GM12892 (cell line): ENCODE measurements at places on chromosomes 12 and 14.
A peak's percentile ranks its signal among the peaks of the same experiment; 100 is the strongest.

DNA sequence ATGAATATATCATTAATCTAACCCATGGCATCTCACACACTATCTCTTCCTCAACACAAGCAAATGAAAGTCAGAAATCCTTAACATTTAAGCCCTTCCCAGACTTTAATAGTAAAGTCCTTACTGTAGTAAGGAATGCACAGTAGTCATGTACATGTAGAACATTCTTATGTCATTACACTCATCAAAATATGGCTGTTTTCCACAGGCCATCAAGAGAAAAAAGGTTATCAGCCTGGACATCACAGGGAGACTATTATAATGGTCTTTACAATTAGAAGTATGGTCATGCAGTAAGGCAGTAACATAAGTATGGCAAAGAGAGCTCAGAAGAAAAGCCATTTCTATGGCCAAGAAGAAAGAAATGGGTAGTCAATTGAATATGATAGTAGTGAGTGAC is 121.2 kb downstream of the SLC6A15 start:
- DNase-seq = no peak

DNA sequence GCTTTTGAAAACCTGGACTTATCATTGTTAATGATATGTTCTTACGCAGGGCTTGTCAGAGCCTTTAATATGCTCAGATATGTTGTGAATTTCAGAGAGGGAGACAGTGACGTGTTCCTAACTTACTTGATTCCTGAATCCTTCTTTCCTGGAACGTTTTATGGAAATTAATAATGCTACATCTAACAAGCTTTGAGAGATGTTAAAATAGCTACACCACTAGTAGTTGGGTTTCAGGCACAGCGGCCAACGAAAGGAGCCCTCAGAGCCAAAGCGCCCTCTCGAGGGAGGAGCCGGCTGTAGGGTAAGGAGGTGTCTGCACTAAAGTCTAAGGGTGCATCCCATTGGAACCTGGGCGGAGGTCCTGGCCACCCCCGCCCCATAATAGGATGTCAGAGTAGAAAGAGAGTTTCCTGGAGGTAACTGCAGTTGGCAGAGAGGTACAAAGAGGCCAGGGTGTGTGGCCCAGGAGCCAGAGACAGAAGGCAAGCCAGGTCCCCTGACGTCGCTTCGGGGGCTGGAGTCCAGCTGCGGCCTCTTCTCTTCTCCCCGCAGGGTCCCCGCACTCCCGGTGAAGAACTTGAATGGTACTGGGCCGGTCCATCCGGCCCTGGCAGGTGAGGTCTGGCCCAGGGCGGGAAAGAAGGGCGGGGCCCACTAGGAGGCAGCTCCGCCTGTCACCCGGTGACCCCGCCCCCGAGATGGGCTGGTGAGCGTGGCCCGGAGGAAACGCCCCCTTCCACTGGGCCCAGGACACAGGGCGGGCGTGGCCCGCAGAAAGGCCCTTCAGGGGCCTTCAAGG is 36.3 kb downstream of the DTX1 start:
- peak; percentile 68 for DNase-seq

DNA sequence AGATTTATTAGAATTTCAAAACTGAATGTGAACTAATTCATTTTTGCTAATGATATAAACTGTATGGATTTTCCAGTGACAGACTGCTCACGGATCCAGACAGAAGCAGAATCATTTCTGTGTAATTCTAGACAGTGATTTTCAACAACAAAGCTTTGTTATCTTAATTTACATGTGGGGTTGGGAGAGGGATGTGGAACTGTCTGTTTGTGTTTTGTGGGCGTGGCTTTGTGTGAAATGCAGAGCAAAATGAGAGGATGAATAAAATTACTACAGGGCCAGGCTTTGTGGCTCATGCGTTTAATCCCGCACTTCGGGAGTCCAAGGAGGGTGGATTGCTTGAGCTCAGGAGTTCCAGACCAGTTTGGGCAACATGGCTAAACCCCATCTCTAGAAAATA is 834.7 kb downstream of the GALC start:
- DNase-seq = no peak

- DNase-seq = no peak
Measured at GRCh38 chr14:46250113-46250703, 401.4 kb downstream of the RPL10L start.

DNA sequence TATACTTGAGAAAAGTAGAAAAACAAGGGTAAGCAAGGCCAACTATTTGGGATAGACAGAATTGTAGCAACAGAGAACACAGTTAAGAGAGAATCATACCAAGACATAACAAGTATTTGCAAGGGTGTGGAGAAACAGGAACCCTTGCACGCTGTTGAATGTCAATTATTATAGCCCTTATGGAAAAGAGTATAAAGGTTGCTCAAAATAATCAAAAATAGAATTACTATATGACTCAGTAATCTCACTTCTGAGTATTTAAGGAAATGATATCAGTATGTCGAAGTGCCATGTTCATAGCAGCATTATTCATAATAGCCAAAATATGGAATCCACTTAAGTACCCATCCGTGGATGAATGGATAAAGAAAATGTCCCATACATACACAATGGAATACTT is 193.3 kb downstream of the PHLDA1 start:
- no peak for DNase-seq

DNA sequence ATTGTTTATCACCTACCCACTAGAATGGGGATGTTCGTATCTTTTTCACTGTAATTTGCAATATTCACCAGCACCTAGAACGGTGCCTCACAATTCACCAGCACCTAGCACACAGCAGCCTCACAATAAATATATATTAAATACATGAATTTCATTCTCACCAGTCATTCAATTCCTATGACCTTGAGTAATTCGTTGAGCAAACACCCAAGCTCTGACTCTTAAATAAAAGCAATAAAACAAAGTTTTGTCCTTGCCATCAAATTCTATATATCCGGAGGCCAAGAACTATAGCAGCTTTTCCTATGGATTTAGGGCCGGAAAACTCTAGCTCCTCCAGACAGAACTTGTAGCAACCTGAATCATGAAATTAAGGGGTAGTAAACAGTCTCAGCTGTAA is 981 bp downstream of the VTI1B start:
- no peak for DNase-seq

- DNase-seq = no peak
Measured at GRCh38 chr14:53710615-53711014, 246.0 kb downstream of the BMP4 start.

GRCh38 chr12:16833376-16834015 is 227.5 kb upstream of the LMO3 start:
- no peak for DNase-seq

- no peak for DNase-seq
Measured at GRCh38 chr14:101948666-101949216, 15.6 kb upstream of the DYNC1H1 start.

- DNase-seq = no peak
Measured at GRCh38 chr12:31308116-31308515, 17.8 kb downstream of the SINHCAF start.

- no peak for DNase-seq
Measured at GRCh38 chr14:38662781-38663180, 406.9 kb upstream of the CLEC14A start.

- no peak for DNase-seq
Measured at GRCh38 chr12:106769546-106769945, 4.9 kb upstream of the RIC8B start.

GRCh38 chr14:69594846-69595245 is 16.6 kb upstream of the SUSD6 start:
- no peak for DNase-seq

DNA sequence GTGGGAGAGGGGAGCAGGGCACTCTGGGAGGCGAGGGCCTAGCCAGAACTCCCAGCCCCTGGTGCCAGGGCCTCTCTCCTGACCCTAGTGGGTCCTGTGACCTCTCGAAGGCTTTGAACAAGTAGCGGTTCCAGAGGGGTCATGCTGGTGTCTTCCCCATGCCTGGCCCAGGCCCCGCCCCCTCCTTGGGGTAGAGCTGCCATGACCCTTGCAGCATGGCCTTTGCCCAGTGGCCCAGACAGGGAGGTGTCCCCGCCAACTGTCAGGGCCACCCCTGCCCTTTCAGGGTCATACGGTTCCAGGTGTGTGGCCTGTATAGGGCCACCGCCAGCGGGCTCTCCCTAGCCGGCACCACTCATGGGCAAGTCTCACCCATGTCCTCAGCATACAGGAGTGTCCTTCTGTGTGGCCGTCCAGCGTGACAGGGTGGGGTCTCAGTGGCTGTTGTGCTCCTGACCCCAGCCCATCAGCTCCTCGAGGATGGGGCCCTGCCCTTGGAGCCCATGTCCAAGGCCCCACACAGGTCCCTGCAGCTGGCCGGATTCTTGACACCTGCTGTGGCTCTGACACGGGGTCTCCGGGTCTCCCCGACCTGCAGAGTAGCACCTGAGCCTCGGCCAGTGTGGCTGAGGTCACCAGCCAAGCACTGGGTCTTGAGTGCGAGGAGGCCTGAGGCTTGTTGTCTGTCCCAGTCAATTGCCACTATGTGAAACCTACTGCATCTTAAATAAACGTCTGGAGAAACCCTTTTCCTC is 34.6 kb downstream of the PACS2 start:
- no peak for DNase-seq

DNA sequence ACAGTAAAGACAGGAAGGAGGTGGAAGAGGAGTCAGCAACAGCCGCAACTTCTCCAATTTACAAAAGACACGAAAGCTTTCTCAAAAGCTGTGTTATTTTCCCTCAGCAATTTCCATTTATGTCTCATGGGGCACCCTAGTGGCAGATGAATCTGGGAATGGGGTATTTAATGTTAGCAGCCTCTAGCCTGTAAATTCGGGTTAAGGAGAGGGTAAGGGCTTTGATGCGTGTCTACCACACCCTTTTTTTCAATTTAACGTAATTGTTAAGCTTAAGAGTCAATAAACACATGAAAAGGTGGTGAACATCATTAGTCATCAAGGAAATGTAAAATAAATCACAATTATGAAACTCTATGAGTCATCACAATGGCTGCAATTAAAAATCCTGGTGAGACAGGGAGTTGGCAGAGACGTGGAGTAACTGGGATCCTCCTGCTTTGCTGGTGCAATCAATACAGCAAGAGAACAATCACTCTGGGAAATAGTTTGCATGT is 986.4 kb downstream of the AACS start:
- DNase-seq = no peak

- no peak for DNase-seq
Measured at GRCh38 chr14:102893452-102893851, 29.0 kb upstream of the AMN start.

DNA sequence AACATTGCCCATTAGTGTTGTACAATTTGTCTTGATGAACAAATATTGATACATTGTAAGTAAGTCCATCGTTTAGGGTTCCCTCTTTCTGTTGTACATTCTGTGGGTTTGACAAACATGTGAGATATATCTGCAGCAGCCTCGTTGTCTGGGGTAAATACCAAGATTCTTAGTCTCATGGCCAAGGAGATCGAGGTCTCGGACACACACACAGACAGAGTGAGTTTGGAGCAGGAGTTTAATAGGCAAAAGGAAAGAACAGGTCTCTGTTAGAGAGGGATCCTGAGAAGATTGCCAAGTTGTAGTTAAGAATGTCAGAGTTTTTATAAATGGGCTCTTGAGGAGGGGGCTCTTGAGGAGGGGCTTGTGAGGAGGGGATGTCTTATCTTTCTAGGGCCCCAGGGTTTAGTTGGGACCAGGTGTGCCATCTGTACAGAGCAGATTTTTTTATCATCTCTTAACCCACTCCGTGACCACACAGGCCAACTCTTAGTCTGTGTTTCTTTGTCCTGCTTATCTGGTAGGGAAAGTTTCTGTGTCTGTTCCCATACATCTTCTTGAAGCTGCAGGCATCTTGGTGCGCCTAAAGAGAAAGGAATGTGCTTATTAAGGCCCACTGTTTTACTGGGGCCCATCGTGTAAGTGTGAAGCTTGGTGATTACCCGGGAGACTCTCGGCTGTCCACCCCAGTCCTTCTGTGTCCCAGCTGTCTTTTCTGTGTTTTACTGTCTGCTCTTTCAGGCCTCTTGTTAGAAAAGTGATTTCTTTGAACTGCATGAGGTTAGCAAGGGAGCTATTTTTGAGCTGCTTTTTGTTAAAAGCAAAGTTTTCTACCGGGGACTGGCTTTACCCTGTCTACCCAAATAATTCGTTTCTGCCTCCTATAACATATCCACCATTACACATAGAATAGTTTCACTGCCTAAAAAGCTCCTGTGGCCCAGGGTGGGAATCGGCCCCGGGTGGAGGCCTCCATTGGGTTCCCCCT is 22.4 kb upstream of the CLEC2D start:
- no peak for DNase-seq

DNA sequence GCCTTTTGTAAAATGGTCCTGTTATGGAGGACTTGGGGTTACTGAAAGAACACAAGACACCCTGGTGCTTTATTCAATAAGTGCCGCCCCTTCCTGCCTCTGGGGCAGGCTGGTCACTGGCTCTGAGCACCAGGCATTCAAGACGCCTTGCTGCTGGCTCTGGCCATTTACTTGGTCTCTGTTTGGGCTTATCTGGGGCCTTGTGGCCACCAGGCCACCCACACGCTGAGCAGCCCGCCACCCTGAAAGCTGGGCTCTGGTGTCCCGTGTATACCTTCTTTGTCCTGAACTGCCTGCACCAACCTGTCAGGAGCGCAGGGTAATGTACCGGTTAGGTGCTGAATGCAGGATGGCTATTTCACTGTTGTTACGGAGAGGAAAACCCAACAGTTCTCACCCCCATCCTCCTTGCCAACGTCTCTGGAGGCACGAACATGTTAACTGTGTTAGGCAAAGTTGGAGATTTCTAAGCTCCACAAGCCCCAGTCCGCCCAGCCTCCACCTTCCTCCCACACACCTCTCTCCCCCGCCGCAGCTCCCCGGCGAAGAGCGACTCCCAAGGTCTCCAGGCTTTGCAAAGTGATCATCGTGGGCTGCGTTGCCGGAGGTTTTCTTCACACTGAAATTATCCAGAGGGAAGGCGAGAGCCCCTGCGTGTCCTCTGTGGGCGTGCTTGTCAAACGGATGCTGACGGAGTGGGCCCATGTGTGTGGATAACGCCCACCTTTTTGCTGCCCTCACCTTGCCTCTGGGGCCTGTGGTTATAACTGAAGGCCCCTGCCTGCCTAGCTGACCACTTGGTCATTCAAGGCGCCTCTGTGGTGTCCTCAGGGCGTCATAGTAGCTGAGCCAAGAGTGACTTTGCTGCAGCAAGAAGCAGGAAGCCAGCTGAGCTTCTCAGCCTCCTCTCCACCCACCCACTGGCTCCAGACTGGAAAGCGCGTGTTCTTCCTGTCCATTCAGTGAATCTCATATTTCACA is 18.8 kb upstream of the BEGAIN start:
- no peak for DNase-seq

GRCh38 chr12:27754795-27755194 is 25.2 kb upstream of the KLHL42 start:
- no peak for DNase-seq
